GM12892 (cell line): ENCODE measurements at places on chromosomes 3 and 15.

GRCh38 chr3:127107002-127107401 lies 85.9 kb upstream of the PRR23E start:
- DNase-seq = no peak

DNA sequence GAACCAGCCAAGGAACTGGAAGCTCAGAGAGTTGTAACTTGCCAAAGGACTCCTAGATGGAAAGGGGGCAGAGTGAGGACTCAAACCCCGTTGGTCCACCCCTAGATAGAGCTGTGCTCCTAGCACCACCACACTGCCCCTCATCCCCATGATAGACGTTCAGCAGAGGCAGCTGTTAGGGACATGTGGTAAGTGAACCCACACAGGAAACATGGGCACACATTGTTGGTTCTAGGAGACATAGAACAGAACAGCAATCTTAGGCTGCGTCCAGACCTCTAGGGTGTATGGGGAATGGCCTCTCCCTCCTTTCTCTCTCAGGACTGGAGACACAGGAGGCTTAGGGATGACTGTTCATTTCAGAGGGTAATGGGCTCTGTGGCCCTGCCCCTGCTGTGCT lies 102.7 kb downstream of the ANP32A start:
- no peak for DNase-seq

GRCh38 chr3:132343018-132343612 lies 25.9 kb downstream of the ACP3 start:
- no peak for DNase-seq

DNA sequence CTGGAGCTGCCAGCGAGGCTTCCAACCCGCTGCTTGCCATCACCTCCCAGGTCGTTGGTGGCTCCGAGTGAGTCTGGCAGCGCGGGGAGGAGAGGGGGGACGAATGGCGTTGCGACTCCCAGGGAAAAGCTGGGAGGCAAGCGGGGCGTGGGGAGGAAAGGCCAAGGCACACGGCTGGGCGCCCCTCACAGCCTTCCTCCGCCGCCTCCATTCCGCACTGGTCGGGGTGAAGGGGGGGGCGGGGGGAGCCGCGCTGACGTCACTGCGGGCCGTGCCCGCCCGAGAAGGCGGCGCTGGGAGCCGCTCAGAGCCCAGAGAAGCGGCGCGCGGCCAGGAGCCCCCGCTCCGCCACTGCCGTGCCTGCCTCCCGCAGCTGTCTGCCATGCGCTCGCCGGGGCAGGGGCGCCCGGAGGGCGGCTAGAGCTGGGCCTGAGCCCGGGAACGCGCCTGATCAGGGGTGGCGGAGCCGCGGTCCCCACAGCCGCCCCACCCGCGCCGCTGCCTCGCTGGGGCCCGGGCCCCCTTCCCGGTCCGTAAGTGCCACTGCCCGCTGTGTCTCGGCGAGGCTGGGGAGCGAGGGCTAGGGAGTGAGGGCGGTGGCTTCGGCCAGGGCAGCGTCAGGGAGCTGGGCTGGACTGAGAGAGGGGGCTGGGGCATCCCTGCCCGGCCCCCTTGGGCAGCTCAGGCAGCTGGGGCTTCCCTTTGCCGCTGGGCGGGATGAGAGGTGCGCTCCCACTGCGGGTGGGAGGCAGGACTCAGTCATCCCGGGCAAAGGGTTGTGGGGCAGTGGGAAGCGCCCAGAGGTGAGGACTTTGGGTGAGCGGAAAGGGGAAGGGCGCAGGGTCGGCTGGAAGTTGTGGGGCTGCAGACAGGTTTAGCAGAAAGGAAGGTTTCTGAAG lies 27.8 kb upstream of the POLG start:
- no peak for DNase-seq

GRCh38 chr15:69185706-69186105 lies 25.3 kb downstream of the GLCE start:
- DNase-seq = no peak

- peak; percentile 1 for DNase-seq
Observed at GRCh38 chr3:24680214-24680967, 185.7 kb upstream of the THRB start.

DNA sequence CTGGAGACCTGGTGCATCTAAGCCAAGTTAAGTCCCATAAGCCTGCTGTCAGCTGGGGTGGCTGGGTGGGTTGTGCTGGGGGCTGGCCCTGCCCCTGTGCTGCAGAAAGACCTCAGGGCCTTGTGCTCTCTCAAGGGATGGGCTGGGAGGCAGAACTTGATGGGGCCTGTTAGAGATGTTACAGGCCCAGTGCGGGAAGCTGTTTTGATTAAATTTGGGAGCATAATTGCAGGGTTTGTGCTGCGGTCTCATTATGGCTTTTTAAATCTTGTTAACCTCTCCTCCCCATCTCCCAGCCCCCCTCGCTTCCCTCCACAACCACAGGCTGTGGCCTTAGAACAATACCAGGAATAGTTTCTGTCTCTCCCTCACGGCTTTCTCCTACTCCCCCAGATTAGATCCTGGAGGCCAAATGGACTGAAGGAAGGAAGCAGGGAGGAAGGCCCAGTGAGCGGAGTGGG lies 87.6 kb upstream of the TLE3 start:
- no peak for DNase-seq

DNA sequence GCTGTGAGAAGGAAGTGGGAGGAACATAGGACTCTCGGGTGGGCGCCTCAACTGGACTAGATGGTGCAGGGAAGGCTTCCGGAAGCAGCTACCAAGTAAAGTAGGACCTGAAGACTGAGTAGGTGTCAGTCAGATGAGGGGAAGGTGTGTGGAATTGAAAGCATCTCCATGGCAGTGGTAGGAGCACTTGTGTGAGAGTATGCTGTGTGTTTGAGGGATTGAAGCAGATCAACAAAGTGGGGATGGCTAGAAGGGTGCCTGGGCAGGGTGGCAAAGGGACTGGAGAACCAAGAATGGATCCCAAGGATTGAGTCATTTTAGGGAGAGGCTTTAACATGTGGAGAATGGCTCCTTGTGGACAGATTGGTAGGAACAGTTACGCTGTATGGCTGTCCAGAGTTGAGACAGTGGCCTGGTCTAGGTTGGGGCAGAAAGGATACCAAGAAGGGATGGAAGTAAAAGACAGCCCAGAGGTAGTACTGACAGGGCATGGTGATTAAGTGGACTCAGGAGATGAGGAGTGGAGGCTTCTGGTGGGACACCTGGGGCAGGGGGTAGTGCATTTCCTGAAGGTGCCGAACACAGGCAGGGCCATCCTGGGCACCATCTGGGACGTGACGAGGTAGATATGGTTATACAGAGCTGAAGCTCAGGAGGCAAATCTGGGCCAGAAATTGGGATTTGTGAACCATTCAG lies 1.5 kb downstream of the UQCC5 start:
- DNase-seq = no peak

- DNase-seq = no peak
Observed at GRCh38 chr3:89644716-89645115, 537.3 kb downstream of the EPHA3 start.

DNA sequence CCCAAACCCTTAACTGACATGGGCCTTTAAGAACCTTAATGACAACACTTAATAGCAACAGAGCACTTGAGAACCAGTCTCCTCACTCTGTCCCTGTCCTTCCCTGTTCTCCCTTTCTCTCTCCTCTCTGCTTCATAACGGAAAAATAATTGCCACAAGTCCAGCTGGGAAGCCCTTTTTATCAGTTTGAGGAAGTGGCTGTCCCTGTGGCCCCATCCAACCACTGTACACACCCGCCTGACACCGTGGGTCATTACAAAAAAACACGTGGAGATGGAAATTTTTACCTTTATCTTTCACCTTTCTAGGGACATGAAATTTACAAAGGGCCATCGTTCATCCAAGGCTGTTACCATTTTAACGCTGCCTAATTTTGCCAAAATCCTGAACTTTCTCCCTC lies 49.9 kb downstream of the PGPEP1L start:
- no peak for DNase-seq

GRCh38 chr3:129618186-129618820 lies 11.8 kb upstream of the PLXND1 start:
- DNase-seq = no peak

DNA sequence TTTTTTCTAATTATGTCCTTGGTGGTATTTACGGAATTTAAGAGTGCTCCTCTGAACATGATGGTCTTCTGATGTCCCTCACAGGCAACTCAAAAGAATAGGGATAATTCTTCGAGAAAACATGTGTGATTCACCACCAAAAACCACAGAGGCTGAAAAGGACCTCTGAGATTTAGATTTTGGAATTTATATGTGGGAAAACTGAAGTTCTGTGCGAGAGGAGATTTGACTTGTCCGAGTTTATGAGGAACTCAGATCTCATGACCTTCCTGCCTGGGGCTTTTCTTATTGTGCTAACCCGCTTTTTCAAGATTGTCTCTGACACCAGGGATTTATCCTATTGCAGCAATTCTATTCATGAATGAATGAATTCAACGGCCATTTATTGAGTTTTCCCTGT lies 142.4 kb downstream of the FAM43A start:
- DNase-seq = no peak

DNA sequence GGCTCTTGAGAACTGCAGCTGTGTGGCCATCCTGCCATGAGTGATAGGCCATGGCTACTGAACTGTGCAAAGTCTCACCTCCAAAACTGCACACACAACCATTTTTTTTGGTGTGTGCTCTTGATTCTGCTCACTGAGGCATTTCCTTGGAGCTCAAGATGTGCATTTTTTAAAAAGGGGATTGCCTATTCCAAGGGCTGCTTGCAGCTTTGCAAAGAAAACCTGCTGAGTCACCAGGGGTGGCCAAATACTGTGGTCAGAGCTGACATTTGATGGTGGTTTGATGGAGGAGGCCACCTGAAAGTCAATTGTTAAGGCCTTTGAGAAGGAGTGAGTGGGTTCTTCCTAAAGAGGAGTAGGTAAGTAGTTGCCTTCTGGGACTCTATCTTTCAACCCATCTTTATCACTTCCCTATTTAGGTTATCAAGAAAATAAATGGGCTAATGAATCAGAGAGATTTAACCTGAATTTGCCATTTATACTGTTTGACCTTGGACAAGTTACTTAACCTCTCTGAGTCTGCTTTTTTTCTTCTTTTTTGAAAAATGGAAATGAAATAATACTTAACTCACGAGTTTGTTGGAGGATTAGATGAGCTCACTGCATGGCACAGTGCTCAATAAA lies 87.9 kb downstream of the CHST2 start:
- DNase-seq = peak; percentile 31

DNA sequence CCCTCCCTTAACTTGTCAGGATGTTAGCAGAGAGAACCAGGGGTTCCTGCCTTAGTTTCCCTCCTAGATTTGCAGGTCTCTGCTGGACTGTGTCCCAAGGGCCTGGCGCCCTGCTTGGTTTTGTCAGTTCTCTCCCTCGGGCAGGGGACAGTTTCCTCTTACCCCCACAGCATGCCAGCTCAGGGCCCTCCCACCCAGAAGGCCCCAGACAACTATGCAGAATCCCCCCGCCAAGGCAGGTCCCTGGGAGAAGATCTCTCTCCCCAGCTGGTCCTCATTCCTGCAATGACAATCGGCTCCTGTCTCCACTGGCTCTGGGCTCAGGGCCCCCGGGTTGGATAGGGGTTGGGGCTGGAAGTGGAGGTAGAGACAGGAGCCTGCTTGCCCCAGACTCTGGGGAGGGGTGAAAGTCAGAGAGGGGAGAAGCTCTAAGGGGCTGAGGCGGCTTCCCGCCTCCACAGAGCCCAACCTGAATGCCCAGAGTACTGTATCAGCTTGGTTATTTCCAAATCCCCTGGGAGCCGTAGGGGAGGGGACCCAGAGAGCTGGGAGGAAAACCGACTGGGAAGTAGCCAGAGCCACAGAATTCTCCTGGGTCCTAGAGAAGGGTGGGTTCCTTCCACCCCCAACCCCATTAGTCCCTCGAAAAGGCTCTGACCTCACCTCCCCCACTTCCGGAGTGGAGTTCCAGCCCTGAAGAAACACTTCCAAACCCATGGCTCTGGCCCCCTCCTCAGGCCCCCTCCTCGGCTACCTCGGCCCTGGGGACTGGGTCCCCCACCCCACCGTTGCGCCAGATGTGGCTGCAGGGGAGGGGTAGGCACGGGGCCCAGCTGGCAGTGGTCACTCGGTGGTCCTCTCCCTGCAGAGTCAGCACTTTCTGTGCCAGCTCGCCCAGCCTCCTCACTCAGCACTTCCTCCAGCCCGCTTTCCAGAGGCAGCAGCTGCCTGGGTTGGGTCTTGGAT lies 3.8 kb upstream of the LOXL1 start:
- DNase-seq = no peak

GRCh38 chr3:130516645-130517512 lies at the start of gene COL6A6:
COL6A6 (plus strand) TSS chr3:130517177; CDS start chr3:130560365, 43,188 bp downstream.
- DNase-seq = no peak

DNA sequence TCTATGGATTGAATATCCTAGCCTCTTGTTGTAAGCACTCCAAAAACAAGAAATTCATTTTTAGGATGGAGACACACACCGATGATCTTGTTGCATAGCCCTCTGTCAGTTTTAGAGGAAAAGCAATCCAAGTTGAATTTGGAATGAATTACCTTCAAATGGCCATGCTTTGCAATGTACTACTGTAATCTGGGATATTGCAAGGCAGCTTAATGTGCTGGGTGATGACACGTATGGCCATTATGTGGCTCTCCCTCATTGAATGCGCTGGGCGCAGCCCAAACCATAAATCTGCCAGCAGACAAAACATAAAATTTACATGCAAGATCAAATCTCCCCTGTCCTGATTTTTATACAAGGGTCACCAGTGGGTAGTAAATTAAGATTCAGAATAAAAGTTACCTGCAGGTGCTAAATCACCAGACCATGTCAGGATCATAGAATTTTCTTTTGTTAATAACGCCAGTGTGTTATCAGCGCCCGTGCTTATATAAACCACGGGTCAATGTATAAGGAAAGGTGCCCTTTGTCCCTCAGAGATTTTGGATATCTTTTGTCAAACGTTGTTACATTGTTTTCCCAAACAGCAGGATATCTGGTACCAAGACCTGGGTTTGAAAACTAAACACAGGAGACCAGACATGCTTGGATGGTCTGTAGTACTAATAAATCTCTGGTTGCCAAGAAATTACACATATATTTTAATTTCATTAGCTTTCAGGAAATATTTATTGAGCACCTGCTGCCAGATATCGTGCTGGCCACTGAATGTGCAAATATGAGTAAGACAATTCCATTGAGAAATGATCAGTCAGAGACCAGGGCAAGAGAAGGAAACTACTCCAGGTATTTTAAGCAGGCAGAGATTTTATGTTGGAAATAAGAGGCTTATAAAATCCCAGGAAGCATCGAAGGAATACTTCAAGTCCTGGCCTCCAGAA lies 237.1 kb downstream of the EBLN2 start:
- DNase-seq = no peak

DNA sequence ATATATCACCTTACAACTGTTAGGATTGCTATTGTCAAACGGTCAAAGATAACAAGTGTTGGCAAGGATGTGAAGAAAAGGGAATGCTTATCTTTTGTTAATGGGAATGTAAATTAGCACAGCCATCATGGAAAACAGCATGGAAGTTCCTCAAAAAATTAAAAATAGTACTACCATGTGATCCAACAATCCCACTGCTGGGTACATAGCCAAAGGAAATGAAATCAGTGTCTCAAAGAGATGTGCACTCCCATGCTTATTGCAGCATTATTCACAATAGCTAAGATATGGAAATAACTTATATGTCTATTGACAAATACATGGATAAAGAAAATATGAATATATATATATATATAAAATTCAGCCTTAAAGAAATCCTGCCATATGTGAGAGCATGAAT lies 274.6 kb downstream of the EDEM1 start:
- no peak for DNase-seq

- DNase-seq = no peak
Observed at GRCh38 chr3:10693457-10693856, 122.6 kb upstream of the SLC6A11 start.
